ENCODE measurements at places on chromosomes 7 and 10.

- no peak for DNase-seq
Observed at GRCh38 chr7:44163591-44163990, 22.5 kb upstream of the MYL7 start.

- DNase-seq, result no peak
Observed at GRCh38 chr7:105890290-105890997, 14.0 kb upstream of the ATXN7L1 start.

GRCh38 chr10:89167915-89168314, 39.2 kb downstream of the CH25H start:
- DNase-seq, result no peak

DNA sequence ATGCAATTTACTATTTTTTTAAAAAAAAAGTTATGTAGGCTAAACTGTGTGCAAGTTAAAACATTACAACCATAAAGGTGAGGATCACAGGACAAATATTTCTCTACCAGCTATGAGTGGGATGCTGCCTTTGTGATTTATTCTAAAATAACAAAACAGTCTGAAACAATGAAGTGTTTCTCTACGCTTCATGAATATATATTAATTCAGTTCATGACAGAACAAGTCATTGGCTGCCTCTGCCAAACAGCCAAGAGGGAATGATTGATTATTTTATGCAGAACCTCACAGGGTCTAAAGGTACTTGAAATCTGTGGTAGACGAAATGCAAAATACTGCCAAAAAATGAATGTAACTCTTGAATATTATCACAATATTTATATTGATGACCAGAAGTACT, 29.0 kb upstream of the SOSTDC1 start:
- no peak for DNase-seq

DNA sequence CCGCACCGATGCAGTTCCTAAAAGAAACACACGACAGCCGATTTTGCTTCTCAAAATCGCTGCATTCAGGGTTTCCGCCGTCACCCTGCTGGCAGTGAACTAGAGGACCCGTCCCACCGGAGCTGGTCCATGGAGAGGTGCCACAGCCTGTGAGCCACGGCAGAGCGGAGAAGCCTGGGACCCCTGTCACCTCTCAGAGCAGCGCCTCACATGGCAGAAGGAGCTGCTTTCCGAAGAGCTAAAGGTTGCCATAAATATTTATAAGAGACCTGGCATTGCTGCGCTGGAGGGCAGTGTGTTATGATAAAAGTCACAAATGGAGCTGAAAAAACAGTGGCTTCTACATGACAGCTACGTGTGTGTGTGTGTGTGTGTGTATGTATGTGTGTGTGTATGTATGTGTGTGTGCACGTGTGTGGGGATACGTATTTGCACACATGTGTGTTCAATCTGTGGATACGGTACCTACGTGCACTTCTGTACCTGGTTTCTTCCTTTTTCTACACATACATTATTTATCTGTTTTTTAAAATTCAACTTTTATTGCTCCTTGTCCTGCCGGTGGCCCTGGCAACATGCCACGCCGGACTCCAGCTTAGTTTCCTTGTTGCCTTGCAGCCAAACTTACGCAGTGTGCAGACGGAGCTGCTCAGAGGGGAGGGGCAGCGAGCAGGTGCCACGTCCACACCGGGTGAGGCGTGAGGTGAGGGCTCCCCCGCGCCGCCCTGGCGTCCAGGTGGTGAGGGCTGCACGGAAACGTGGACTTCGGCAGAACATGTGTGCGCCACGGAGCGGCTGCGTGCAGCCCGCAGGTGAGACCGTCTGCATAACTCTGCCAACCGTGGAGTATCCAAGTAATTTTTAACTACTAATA, 115.2 kb upstream of the PITRM1 start:
- no peak for DNase-seq

DNA sequence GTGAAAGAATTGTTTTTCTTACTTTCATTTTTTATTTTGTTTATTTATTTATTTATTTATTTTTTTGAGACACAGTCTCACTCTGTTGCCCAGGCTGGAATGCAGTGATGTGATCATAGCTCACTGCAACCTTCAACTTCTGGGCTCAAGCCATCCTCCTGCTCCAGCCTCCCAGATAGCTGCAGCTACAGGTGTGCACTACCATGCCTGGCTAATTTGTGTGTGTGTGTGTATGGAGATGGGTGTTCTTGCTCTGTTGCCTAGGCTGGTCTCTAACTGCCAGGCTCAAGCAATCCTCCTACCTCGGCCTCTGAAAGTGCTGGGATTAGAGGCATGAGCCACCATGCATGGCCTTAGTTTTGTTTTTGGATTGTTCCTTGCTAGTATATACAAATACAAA, 55.4 kb upstream of the TRIM8 start:
- DNase-seq, result no peak

- no peak for DNase-seq
Observed at GRCh38 chr7:21702303-21702702, 159.5 kb downstream of the DNAH11 start.

DNA sequence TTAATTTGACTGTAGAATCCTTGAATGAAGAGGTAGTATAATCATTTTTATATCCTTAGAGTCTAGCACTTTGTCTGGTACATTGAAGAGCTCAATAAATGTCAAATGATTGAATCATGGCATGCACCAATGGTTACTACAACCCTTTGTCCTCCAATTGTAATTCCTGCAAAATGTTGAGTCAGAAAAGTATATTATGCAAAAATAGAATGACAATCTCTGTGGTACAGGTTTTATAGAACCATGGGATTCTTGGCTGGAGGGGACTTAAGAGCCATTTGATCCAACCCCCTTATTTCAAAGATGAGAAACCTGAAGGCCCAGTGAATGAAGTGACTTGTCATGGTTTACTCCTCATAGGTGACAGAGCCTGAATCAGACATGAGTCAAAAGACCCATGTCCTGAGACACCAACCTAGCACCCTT, 30.9 kb upstream of the SMKR1 start:
- DNase-seq, result no peak

DNA sequence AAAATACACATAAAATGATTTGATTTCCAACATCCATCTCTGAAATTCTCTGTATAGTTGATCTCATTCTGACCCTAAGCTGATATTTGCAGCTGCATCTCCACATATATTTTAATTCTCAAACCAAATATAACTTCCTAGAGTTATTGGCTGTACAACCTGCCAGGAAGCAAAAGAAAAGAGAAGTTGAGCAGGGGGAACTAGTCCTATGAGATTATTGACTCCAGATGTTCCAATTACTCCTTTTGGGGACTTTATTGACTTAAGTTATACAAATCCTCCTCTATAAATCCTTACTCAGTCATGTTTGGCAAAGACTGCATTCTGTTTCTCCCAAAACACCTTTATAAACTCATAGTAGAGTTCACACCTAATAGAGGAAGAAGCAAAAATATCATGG, 599.4 kb upstream of the ANKRD30A start:
- DNase-seq, result no peak

DNA sequence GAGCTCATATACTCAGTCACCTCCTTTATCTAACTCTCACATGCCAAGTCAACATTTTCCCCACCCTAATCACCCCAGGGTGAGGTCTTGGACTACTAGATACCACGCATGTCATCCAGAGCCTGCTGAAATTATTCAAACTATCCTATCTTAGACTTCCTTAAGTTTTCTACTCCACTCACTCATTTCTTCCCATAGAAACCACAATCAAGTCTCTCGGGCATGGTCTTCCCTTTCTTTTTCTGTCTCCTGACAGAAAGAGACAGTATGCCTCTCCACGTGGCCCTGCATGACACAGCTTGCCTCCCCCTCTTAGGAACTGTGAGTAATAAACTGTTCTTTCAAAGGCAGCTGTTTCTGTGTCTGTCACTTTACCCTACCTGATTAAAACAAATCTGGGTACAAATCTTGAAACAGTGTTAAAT, 29.4 kb downstream of the TAS2R41 start:
- no peak for DNase-seq

DNA sequence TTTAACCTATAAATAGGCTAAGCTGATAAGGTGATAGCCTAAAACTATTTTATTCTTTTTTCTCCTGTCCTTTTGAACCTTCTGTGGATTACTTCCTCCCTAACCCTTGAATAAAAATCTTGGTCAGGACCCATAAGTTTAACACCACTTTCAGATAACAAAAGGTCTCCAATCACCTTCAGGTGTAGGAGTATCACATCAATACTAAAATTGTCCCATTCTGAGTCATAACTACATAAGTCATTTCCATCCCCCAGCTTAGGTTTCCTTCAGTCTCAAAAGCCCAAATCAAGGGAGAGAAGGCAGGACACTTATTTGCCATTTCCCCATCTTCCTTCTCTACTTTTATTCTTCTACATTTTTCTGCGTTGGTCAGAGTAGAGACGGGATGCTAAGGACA, 56.9 kb upstream of the WNT16 start:
- DNase-seq, result no peak

DNA sequence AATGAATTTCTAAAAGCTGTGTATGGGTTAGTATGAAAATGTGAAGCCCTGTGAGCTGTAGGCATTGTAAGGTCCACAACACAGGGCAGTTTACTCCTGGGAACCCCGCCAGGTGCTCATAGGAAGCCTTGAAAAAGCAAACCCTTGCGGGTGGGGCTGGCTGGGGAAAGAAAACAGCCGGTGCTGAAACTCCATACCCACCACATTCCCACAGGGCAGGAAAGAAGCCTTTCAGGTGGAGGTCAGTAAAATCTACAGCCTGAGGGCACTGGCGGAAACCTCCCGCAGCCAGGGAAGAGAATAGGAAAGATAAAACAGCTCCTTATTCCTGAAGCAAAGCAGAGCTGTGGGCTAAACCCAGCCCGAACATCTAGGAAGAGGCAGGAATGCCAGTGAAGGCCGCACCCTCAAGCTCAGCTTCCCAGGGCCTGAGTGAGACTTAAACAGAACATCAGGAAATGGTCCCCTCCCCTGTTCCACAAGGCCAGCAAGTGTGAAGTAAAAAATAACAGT, 34.7 kb downstream of the PODXL start:
- DNase-seq, result no peak

GRCh38 chr10:103490986-103491314, 2.6 kb upstream of the NEURL1 start:
- no peak for DNase-seq

GRCh38 chr7:87912121-87912520, 21.9 kb upstream of the ADAM22 start:
- no peak for DNase-seq

DNA sequence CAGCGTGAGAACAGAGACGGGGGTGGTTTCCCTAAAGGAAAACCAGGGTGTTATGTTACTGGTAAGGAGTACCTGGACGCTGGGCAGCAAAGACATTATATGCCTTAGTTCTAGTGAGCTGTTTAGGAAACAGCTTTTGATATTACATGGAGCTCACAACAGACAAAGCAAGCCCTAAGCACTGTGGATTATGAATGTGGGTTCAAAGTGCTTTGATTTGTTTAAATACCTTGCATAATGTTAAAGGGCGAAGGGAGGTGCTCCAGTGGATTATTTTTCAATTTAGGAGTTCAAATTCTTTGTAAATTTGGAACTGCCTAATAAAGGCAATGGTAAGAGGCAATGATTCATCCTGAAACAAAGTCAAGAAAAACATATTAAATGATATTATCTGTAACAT, 13.8 kb downstream of the WNT16 start:
- DNase-seq, result no peak

DNA sequence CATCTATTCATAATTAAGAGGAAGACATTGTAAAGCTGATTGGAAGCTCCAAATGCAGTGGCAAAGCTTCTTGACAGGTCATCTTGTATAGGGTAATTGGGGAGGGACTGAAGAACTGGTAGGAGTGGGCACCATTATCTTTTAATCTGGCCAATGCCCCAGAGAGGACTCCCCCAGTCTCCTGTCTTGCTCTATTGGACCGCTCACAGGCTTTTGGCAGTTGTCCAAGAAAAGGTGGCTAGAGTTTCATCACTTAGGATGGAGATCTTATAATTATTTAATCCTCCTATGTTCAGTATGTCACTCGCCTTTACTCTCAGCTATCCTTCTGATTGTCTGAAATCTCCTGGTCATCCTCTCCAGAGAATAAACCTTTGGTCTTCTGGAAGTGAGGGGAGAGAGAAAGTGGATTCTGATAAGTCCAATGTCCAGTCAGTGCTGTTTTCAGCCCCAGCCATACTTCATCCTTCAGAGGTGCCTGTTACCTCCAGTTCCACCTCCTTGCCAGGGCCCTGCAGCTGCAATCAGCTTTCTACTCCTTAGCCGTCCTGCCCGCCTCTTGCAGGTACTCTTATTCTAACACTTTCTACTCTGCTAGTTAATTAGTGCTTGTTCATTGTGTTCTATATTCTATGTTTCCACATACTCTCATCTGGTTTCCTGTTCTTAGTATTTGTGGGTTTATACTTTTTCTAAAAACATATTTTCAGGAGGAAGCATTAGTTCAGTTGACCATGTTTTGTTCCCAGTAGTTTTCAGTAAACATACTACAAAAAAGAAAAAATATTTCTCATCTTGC, 241.6 kb downstream of the NSUN6 start:
- no peak for DNase-seq

DNA sequence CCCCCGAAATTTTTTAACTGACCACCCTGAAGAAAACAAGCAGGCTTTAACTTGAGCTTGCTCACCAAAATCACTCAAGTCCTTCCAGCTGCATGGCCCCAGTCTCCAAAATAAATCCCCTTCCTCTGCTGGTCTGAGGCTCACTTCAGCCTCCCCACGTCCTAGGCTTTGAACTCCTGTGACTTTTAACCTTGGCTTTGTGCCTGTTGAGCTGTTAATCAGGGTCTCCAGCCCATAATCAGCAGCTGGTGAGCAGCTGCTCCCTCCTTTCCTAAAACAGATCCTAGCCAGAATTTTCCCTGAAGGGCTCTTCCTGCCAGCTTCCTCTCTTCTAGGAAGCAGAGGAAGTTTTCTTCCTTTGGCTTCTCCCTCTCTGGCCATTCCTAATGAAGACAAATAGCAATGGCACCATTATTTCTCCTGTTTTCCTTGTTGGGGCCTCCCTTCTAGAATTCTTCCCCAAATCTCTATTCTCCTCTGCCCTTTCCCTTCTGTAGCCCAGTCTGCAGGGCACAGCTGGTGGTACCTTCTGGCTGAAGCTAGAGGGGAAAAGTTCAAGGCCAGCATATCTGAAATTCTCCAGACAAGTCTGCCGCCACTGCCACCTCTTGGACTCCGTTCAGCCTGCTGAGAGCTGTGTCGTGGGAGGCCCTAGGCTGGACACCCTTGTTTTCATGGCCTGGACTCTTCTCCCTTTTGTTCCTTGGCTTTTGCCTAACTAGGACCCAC, 152.1 kb downstream of the NOC3L start:
- DNase-seq, result no peak

- DNase-seq, result peak; percentile 36
Observed at GRCh38 chr7:131859147-131859821, 302.9 kb upstream of the PODXL start.

DNA sequence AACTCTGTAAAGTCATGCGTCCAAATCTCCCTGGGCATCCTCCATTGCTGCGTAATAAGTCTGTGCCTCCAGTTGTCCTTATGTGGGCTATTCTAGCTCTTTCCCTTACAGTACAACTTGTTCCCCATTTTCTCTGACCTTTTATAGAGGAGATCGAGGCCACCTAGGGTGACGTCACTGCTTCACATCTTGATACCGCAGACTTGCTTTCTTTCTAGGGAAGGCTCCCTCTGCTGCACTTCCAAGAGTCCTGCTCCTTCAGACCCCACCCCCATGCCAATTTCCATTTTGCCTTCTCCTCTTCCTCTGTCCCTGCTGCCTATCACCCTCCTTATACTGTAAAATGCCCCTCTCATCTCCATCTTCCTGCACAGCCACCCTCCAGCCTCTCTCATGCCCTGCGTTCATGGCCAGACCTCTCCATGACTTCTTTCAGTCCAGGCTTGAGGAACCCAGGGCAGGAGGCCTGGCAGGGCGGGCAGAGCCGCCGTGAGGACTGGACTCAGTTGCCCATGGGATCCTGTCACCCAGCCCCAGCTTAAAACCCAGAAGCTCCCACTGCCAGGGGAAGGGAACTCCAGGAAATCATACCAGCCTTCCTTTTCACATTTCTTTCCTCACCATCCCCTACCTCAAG, 57.5 kb downstream of the CAMK1D start:
- DNase-seq, result no peak
